Activated gamma-delta T cell treated with anti-CD3 and anti-CD28 coated beads, Interleukin-2, amount 50 U/mL, for 16 hours (primary cell): ENCODE measurements at places on chromosomes 2 and 18.

DNA sequence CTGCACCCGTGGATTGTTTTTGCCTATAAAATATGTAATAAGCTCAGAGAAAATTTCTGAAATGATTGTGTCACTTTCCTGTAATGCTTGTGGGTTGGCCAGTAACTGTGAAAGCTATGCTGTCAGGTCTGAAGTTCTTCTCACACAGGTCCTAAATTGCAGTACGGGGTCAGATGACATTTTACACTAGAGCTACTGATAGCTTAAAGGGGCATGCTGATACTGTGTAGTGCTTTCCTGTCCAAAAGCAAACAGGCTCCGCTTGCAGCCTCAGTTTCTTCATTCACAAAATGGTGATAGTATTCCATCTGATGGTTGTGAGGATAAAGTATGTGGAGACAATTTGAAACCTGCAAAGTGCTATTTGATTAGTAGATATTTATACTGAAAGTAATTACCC is 7.6 kb upstream of the FARSB start:
- DNase-seq, result no peak

DNA sequence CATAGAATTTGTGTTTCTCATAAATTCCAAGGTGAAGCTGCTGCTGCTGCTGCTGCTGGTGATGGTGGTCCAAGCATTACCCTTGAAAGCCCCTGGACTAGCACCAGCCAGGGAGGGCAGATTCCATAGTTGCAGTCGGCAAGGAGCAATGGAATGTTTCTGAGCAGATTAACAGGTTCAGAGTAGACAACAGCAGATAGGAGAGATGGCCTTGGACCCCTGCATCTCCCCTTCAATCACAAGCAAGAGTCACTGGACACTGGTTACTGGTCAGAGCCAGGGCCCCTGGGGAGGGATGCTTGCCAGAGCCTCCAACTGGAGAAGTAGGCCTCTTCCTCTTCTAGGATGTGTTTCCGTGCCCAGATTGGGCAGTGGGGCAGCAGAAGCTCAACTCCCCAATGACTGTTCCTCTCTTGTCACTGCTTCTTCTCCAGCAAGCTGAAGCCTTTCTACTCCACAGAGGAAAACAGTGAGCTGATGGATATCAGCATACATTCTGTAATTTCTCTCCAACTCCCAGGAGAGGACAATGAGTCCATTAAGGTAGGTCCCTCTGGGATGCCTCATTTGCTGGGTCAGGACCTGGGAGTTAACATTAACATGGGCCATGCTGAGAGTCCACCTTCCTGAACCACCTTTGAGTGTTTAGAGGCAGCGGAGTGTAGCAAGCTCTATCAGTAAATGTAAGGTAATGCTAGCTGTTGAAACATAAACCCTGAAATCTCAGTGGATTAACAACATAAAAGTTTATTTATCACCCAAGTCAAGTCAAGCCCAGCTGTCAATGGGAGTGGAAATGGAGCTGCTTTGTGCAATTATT is 35.3 kb downstream of the MROH2A start:
- no peak for DNase-seq

- DNase-seq, result no peak
These were observed 54.5 kb downstream of the ACSL3 start for GRCh38 chr2:222915092-222915957.

- DNase-seq, result no peak
These were observed 61.2 kb downstream of the ARHGAP15 start for GRCh38 chr2:143190431-143190830.

- no peak for DNase-seq
These were observed 30.9 kb upstream of the REEP1 start for GRCh38 chr2:86368161-86368824.

GRCh38 chr2:222756951-222757650 is 85.6 kb downstream of the MOGAT1 start:
- DNase-seq, result no peak

DNA sequence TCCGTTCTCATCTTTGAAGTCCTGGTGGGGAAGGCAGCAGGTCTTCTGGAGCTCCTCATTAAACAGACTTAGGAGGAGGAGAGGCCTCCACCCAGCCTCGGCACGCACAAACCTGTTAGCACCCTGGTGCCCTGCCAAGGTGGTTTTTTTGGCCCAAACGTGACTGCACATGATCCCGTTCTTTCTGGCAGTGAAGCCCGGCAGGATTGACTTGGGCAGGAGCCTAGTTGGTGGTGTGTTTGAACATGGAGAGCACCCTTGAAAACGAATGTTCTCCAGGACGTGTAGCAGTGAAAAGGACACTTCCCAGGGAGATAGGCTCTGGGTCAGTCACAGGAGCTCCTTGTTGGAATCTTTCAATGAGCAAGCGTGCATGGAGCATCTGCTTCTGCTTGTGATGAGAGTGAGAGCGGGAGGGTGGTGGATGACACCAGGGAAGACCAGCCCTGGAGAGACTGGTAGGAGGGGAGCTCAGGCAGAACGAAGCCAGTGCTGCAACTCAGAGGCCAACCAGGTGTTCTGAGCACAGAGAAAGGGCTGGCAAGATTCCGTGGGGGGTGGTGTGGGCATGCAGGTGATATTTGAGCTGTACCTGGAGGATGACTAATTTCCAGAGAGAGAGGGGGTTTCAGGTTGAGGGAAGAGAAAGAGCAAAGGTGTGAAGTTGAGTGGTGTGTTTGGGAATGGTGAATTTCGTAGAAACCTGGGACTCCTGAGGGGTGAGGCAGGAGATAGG is 73.8 kb downstream of the TANC1 start:
- DNase-seq, result no peak

GRCh38 chr2:4255491-4255890 is 552.1 kb downstream of the DCDC2C start:
- DNase-seq, result no peak

GRCh38 chr2:23426263-23426905 is 41.4 kb downstream of the KLHL29 start:
- no peak for DNase-seq

- DNase-seq, result no peak
These were observed 55.3 kb downstream of the HS1BP3 start for GRCh38 chr2:20595439-20596192.

GRCh38 chr2:217061916-217062505 is 202.1 kb upstream of the TNP1 start:
- no peak for DNase-seq

GRCh38 chr18:56844556-56844955 is 193.4 kb downstream of the WDR7 start:
- no peak for DNase-seq

DNA sequence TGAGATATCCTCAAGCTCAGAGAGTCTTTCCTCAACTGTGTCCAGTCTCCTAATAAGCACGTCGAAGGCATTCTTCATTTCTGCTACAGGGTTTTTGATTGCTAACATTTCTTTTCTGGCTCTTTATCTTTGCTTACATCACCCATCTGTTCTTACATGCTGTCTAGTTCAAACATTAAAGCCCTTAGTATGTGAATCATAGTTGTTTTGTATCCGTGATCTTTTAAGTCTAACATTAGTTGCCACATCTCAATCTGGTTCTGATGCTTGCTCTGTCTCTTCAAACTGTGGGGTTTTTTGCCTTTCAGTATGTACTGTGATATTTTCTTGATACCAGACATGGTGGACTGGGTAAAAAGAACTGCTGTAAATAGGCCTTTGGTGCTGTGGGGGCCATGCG is 235.2 kb downstream of the SH3RF3 start:
- no peak for DNase-seq

GRCh38 chr2:143397884-143398614 is 268.8 kb downstream of the ARHGAP15 start:
- DNase-seq, result no peak

DNA sequence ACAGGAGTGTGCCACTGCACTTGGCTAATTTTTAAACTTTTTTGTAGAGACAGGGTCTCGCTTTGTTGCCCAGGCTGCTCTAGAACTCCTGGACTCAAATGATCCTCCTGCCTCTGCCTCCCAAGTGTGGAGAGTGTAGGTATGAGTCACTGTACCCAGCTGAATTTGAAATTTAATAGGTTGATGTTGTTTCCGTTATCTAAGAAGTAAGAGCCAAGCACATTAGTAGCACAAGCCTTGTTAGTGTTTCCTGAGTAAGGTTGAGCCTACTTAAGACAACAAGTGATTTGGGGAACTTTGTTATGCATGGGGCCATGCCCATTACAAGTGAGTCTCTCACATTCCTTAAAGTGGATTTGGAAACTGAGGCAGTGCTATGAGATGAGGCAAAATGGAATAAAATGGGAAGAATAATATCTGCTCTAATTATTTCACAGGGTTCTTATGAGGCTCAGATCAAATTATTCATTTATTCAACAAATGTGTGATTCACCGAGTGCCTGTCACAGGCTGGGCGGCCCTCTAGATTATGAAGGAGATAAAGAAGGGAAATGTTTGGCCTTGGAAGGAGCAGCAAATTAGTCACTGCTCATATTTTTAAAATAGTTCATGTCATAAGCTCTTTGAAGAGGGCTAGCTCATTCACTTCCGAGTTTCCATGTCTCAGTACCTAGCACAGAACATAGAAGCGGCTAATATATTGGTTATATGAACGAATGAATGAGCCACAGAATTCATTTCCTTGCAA is 217.2 kb downstream of the LDLRAD4 start:
- no peak for DNase-seq

GRCh38 chr2:232309592-232309991 is 69.0 kb upstream of the ALPP start:
- DNase-seq, result no peak
